ENCODE measurements at places on chromosomes 1 and 21. TPM values are rescaled to one million over a fixed set of nuclear protein-coding genes. Genes with fewer than 3 reads are reported as not detected.

GRCh38 chr1:42932442-42932941, 26.2 kb downstream of the SLC2A1 start:
- no peak for DNase-seq

DNA sequence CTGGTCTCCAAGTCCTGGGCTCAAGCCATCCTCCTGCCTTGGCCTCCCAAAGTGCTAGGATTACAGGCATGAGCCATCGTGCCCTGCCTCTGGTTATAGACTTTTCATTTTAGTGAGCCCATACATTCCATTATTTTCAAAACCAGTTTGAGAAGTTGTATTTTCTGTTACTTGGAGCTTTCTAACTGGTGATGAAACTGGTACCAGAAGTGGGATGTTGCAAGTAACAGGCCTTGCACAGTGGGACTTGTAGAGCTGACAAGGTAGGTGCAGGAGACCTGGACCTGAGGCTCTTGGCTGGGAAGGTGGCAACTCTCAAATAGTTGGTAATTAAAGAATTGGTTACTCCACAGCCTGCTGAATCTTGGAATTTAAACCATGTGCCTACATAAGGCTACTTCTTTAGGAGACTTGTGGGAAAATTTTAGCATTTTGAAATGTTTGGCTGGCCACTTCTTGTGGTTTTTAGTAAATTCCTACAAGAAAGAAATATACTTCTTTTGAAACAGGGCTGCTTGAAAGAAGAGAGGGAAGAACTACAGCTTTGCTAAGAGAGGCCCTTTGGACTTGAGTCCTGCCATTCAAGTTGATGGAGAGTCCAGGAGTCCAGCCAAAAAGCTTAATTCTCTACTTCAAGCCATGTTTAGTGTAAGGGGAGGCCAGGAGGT, 9.8 kb upstream of the ALPL start:
- no peak for DNase-seq

- no peak for DNase-seq
These were observed 9.6 kb downstream of the UQCRHL start for GRCh38 chr1:15797614-15798390.

- no peak for DNase-seq
These were observed 30.9 kb downstream of the ERG start for GRCh38 chr21:38467374-38467773.

DNA sequence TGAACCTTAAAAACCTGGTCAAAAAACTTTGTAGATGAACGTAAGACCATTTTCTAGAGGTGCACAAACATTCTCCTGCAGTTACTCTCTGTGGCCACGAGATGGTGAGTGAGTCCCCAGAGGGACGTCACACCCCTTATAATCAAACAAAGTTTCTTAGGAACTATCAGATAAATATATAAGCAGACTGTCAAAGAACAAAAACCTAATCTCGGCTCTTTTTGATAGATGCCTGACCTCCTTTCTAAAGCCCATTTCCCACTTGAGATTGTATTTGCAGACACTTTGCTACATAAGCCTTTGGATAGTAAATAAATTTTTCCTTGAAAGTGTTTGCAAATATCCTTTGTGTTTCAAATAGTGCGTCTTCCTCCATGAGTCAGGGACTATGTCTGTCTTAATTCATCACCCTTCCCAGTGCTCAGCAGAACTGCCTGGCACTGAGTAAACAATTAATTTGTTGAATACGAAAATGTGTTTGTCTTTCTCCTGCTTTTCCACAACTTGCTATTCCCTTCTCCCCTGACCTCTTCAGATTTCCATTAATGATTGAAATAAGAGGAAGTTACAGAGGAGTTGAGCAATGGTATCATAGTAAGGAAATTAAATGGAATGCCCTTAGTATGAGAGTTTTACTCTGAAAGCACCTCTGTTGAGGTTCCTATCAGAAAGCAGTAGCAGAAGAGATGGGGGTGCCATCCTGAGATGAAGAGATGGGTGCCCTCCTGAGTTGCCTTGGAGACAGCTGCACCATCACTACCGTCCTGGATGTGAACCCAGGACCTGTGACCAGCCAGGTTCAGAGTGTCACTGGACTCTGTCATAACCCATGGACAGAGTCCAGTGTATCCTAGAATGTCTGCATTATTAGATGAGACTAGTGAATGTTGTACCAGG, 57.8 kb upstream of the RAVER2 start:
- DNase-seq: peak; percentile 36

GRCh38 chr1:53642607-53643006, 96.4 kb downstream of the GLIS1 start:
- DNase-seq: no peak

- no peak for DNase-seq
These were observed 16.6 kb downstream of the DEGS1 start for GRCh38 chr1:224199679-224200078.

DNA sequence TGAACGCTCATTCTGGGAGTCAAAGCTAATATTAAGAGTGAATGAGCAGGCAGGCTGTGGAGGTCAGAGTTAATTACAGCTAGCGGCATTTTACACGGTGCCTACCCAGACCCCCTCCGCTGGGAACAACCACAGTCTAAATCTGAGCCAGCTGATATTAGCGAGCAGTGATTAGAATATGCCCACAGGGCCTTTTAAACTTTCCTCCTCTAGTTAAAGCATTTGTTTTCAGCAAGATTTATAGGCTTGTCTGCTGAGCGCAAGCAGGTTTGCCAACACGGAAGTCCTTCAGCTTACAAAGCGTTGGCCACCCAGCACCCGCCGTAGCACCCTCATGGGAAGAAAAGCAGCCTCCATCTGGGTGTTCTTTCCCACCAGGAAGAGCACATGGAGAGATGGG, 72.1 kb downstream of the LMX1A start:
- no peak for DNase-seq

DNA sequence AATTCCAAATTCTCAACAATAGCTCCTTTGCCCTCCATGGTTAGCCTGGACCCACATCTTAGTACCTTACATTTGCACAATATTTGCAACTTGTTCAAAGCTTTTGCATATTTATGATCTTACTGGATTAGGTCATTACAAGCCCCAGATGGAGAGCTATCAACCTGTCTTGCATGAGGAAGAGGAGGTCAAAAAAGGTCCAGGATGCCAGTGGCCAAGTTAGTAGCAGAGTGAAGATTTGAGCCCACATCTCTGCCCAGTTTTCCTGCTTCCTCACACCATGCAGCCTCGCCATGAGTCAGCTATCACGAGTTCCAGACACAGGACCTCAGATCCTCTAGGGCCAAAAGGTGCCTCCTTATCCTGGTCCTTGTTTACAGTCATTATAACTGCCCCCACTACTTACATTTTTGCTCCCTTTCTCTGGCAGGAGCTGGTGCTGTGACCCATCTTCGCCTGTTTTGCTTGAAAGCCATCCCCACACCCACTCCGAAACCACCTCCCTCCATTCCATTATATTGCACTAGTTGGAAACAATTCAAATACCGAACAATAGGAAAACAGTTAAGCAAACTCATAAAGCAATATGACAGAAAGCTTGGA, 5.0 kb upstream of the AHCYL1 start:
- no peak for DNase-seq

GRCh38 chr1:210132582-210132981, 100.0 kb upstream of the SERTAD4 start:
- DNase-seq: no peak

GRCh38 chr1:6418668-6419396, 887 bp downstream of the HES2 start:
- DNase-seq: no peak

Gene KLHDC7A
- under 0.01 TPM for total RNA-seq
